ENCODE measurements at places on chromosomes 7 and 10. TPM values are rescaled to one million over a fixed set of nuclear protein-coding genes. Genes with fewer than 3 reads are reported as not detected.

- no peak for DNase-seq
Observed at GRCh38 chr7:80637454-80637853, 988 bp upstream of the CD36 start.

GRCh38 chr7:26645121-26645520 is 219.3 kb downstream of the SKAP2 start:
- DNase-seq = no peak

DNA sequence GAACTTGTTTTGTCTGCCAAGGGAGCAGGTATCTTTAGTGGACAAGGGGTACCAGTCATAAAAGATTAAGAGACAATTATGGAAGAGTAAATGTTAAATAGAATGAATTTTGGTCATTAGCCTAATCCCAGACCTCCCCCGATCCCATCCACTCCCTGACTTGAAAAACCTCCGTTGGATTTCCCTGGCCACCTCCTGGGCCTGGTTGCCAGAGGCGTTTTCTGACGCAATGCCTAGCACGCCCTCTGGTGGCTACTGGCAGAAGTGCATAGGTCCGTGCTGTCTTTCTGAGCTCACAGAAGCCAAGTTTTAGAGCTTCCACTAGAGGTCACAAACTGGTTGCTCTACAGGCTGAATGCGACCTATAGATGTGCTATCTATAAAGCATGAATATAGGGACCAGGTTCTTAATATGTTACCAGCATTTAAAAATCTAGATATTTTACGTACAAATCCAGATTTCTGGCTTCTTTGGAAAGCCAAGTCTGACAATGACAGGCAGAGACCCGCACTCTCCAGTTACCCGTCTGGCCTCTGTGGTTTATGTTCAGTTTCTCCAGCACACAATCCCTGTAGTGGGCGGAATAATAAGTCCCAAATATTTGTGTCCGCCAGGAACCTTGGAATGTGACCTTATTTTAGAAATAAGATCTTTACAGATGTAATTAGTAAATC is 39.8 kb downstream of the SPOCK2 start:
- peak; percentile 81 for DNase-seq

DNA sequence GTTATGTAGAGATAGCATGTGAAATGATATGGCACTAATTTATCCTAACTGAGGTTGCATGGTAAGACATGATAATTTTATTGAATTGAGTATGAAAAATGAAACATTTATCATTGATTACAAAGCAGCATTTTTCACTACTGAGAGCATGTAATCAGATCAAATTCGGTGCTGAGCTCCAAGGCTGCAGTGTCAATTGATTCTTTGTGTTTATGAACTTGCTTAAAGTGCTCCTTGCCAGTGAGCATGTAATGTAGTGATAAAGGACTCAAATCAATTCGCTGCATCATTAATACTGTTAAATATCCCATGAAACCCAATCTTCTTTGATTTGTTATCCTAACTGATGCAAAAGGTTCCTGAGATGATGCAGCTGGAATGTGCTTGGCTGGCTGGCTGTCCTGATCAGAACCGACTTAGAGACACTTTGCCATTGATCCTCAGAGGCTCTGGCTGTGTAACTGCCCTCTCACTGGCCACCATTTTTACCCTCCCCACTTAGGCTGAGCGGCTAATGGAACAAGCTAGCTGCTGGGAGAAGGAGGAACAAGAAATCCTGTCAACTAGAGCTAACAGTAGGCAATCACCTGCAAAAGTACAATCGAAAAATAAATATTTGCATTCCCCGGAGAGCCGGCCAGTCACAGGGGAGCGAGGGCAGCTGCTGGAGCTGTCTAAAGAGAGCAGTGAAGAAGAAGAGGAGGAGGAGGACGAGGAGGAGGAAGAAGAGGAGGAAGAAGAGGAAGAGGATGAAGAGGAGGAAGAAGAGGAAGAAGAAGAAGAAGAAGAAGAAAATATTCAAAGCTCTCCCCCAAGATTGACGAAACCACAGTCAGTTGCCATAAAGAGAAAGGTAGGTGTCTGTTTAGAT is 89.8 kb upstream of the SAMD8 start:
- no peak for DNase-seq

- DNase-seq = no peak
Observed at GRCh38 chr10:91711885-91712680, 79.2 kb upstream of the PPP1R3C start.

DNA sequence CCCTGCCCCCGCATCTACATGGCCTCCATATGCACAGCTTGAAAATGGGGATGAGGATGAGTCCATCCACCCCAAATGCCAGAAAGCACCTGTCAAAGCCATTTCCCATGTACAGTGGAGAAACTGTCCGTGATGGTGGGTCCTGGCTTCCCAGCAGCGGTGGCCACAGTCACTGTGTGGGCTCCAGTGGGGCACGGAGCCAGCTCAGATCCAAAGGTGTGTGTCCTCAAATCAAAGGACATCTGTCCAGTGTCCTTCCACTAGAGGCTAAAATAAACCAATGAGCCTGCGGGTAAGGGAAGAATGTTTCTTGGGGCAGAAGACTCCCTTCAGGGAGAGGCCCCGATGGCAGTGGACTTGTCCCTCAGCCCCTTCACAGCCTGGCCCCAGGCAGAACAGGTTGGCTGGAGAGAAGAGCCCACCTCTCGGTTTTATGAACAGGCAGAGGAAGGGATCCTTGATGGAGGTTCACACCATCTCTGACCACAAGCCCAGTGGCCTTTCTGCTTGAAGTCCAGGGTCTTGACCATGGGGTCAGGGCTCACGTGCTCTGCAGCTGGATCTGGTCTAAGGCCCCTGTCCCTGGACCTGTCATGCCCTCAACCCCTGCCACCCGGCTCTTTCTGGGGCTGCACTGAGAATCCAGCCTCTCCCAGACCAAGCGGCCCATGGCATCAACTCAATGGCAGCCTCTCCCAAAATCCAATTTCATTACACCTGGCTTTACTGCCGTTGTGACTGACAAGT is 106.9 kb downstream of the TCERG1L start:
- DNase-seq = no peak

DNA sequence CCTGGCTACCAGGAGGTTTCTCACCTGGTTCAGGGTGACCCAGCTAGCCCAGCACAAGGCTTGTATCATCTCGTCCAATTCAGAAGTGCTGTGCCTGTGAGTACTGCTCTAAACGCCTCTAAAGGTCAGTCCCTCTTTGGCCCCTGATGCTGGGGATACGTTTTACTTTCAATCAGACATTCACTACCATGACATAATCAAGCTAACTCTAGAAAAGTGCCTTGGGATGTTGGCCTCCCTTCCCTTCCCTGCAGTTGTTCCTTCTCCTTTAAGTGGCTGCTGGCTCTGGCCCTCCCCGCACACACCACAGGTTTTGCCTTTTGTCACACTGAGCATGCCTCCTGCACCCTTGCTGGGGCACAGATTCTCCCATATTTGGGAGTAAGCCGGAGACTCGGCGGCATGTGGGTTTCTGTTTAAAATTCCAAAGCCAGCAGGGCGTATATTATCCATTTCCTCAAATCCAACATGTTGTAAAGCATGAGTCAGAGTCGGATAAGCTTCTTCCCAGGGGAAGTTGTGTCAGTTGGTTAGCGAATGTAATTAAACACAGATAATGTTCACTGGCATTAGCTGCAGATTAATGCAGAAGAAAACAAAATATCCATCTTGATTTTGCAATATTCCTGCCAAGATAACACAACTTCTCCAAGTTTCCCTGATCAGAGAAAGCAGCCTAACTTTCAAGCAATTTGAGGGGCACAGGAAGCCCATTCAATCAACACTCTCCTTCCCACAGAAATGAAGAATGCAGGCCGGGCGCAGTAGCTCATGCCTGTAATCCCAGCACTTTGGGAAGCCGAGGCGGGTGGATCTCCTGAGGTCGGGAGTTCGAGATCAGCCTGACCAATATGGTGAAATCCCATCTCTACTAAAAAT is 31.8 kb upstream of the VCL start:
- no peak for DNase-seq

The TET1 gene
- 1.4 TPM for total RNA-seq

DNA sequence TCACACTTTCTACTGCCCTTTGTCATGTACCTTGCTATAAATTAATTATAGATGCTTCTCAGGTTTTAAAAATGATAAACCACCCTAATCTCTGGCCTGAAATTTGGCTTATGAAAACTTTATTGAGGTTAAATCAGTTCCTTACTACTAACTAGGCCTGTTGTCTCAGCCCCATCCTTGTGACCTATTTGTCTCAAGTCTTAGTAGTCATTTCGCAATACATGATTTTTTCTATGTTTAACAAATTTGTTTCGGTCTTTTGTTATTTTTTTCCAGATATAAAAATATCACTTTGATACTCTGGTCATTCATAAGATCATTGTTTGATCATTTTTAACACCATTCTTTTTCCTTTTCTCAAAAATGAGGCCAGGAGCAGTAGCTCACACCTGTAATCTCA is 411.6 kb downstream of the GFRA1 start:
- DNase-seq = no peak

The CFTR gene
- 0.21 TPM for total RNA-seq

GRCh38 chr7:111886233-111886632 is 320.0 kb downstream of the DOCK4 start:
- no peak for DNase-seq

The PLPP4 gene
- 0.26 TPM for total RNA-seq

GRCh38 chr7:21941611-21942141 is 4.0 kb downstream of the CDCA7L start:
- peak; percentile 40 for DNase-seq

GRCh38 chr10:32995751-32996150 is 37.7 kb upstream of the ITGB1 start:
- DNase-seq = no peak

The IFIT3 gene
- 38.9 TPM for total RNA-seq

DNA sequence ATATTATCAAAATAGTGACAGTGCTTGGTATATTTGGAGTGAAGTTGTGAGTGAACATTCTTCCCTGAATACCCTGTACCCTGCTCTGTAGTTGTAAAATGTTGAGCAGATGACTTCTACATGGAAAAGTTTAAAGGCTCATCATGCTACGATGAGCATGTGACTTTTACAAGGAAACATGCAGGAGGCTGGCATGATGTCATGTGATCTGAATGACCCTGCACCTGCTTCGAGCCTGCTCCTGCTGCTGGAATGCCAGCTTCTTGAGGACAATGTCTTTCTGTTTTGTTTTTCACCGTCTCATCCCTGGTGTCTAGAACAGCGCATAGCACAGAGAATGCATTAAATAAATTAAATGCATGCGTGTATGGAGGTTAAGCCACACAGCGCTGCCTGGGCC is 5.4 kb upstream of the INPP5A start:
- DNase-seq = no peak

- DNase-seq = no peak
Observed at GRCh38 chr7:46930366-46930765, 651.5 kb downstream of the TNS3 start.

The VAX1 gene
- total RNA-seq = not detected

- DNase-seq = no peak
Observed at GRCh38 chr7:141251180-141251579, 177.3 kb downstream of the TMEM178B start.

The MEOX2 gene
- total RNA-seq = not detected

The MSRB2 gene
- total RNA-seq = 9.8 TPM

- DNase-seq = no peak
Observed at GRCh38 chr7:21969822-21970221, 24.1 kb upstream of the CDCA7L start.

GRCh38 chr7:149125189-149125862 is 798 bp downstream of the ZNF425 start:
- DNase-seq = no peak

DNA sequence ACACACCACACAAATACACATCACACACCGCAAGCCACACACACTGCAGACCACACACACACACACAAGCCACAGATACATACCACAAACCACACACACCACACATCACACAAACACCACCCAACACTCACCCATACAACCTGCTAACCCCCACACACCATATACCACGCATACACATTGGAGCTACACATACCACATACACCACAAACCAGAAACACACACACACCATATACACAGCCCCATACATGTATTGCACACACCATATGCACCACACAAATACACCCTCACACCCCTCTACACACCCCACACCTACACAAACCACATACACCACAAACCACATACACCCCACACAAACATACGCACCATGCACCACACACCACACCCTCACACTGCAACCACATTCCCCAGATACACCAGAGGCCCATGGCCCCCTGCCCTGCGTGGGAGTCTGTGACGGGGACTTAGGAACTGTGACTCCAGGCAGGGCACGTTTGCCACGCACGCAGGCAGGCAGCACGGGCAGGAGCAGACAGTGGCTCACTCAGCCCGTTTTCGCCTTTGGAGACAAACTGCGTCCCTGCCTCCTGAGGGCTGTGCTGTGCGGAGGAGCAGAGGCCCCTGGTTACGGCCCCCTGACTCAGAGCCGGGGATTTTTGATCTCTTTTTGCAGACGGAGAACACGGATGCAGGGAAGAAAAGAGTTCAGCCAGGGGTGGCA is 52.6 kb downstream of the TMEM209 start:
- no peak for DNase-seq

The NEUROD6 gene
- total RNA-seq = not detected

The TDRD1 gene
- total RNA-seq = not detected

Measured in GM12878 (cell line).